Kidney tubule cell (primary cell): ENCODE measurements at places on chromosomes 2 and 18.

- no peak for DNase-seq
Observed at GRCh38 chr2:133949595-133949994, 304.3 kb upstream of the MGAT5 start.

GRCh38 chr18:69897397-69898108 is 50.1 kb downstream of the CD226 start:
- no peak for DNase-seq

DNA sequence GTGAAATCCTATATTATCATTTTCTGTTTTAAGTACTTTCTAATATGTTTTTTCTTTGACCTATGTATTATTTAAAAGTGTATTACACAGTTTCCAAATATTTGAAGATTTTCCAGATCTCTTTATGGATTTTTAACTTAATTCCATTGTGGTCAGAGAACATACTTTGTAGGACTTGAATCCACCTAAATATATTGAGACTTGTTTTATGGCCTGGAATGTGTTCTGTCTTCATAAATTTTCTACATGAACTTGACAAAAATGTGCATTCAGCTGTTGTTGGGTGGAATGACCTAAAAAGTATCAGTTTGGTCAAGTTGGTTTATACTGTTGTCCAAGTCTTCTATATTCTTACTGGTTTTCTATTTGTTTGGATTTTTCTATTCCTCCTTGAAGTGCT is 33.8 kb upstream of the TMEM247 start:
- no peak for DNase-seq

GRCh38 chr2:234375176-234375880 is 121.6 kb downstream of the ARL4C start:
- no peak for DNase-seq

DNA sequence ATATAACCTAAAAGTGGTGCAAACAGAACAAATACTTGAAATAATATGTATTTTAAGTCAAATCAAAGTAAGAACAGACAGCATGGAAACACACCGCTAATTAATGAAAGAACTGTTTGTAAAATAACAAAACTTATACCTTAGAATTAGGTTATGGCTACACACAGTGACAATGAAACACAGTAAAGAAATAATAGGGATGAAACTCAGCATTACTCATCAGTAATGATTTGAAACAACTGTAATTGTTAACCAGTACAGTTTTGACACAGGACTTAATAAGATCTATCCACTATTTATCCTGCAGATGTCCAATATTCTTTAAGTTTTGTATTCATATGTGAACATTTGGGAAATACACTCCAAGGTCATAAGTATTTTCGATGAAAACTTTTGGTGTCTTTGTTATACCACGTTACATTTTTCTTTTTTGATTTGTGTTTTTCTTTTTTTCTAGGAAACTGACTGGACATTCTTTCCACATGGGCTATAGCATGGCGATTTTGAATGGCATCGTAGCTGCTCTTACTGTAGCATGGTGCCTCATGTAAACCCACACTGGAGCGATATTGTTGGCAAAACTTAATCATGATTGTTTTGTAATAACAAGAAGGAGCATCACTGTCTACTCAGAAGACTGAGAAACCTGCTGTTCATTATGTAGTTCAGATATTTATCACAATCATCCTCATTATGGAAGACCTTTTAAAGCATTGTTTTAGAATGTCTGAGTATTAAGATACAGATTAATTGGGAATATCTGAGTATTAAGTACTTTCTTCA is 41.1 kb downstream of the ARL6IP6 start:
- no peak for DNase-seq

- no peak for DNase-seq
Observed at GRCh38 chr2:239370876-239371725, 29.7 kb downstream of the HDAC4 start.

DNA sequence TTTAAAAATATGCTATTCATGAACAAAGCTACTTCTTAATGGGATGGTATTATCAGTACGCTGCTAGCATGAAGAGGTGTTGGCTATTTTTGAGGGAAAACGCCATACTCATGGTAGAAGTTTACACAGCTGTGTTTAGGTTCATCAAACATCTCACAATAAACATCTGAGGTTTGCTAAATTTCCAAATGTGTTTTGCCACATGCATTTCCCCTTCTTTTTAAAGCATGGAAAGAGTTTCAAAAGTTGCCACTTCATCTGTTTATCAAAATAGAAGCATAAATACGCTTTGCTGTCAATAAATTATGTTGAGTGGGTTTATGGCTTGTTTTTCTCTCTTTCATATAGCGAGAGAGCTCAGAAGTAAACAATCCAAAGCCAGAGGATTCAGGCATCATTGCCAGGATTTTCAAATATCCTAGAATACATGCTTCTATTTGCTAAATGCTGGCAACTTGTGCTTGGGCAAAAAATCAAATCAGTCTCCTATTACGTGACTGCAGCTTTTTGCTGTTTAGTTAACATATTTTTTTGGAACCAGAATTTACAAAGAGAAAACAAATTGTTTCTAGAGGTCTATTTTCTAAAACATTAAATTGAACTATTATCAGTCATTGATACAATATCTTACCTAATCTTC is 1919.9 kb upstream of the LRRTM1 start:
- DNase-seq: no peak
